CD4-positive, alpha-beta T cell treated with Interleukin-15 for 1 hour (primary cell): ENCODE measurements at places on chromosomes 13 and 19.

DNA sequence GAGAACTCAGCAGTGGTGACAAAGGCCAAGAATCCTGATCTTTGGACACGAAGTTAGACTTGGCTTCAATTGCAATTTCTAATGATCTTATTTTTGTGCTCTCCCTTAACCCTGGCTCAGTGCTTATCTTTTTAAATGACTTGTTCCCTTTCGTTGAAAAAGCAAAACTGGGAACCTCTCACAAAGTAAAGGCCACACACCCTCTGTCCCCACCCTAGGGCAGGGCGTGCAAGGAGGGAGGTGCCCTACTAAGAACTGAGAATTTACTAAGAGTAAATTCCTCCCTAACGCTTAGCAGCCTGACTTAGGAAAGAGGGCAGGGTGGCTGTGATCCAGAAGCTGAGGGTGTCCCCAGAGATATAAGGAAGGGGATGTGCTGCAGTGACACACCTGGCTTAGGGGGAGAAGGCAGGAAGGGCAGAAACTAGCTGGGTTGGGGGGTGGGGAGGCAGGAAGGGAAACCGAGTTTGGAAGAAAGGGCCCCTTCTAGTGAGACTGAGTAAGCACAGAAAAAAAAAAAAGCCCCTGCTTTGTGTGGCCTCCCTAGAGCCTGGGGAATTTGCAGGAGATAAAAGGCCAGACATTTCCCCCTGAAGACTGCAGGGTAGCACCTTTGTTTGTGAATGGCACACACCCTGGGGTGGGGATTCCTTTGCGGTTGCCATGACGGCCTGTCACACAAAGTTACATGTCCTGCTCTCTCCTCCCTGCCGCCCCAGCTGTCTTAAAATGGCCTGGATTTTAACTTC lies 435.1 kb downstream of the EFNB2 start:
- DNase-seq: no peak

DNA sequence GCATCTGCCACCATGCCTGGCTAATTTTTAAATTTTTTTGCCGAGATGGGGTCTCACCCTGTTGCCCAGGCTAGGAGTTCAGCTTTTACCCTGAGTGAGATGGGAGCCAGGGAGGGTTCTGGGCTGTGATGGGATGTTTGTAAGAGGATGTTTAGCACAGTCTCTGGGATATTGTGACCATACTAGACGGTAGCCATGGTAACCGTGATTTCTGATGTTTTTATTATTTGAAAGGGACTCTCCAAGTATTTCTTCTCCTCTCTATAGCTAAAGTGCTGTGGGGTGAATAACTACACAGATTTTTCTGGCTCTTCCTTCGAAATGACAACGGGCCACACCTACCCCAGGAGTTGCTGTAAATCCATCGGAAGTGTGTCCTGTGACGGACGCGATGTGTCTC lies 10.4 kb downstream of the TSPAN16 start:
- no peak for DNase-seq

GRCh38 chr13:90594681-90595080 lies 752.8 kb upstream of the MIR17HG start:
- DNase-seq: no peak

GRCh38 chr13:93859716-93860115 lies 619.8 kb downstream of the DCT start:
- no peak for DNase-seq

GRCh38 chr13:64397701-64398100 lies 2832.4 kb downstream of the PCDH9 start:
- no peak for DNase-seq

DNA sequence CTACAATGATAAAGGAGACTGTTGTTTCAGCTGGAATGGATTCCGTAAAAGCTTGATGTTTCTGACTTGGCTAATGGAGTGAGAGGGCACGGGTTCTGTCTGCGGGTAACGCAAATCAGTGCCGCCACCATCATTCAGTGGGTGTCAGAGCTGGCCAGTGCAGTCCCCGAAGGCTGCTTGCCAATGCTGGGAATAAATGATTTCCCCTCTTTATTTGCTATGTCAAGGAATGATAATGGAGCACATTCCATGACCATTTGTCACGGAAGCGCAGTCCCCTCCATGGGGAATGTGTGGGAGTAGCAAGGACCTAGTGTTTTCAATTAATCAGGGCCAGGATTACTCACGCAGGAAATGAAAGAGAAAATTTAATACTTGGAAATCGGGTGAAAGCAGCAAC lies 899.3 kb downstream of the UQCRFS1 start:
- DNase-seq: no peak

DNA sequence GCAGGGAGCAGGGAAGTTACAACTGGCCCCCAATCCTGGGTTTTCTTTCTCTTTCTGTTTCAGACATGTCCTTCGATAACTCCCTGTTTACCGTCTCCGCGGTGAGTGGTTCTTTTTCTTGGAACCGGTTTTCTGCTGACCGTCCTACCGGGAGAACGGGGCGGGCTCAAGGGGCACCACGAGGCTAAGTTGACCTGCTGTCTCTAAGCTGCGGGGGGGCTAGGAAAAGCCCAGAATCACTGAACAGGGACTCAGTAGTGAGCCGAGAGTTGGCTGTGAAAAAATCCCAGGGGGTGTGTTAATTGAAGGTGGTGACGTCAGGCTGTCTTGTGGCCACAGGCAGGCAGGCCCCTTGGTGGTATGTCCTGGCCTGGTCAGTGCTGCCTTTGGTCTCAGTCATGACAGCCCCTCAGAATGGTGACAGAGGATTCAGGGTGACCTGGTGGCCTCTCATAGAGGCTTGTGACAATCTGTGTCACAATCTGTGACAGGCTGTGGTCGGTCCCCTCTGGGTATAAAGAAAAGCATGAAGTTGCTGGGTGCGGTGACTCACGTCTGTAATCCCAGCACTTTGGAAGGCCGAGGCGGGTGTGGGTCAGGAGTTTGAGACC lies 8.1 kb upstream of the CARM1 start:
- DNase-seq: no peak

DNA sequence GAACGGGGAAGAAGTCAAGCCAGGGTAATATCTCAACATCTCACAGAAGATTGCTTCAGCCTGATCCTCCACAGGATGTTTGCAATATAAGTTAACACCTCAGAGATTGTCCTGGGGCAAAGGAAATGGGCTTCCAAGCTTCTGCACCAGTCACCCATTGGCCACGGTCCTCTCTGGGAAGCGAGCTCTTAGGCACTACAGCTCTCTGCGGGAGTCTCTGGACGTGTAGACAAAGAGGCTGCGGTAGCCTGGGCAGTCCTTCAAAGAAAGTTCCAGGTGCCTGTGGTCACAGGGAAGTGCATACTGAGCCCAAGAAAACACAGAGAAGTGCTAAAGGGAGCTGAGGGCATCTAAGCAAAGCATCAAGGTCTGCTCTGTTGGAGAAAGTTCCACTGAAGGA lies 805.7 kb downstream of the DIAPH3 start:
- no peak for DNase-seq

GRCh38 chr19:41926763-41927496 lies 1.3 kb downstream of the ERFL start:
- no peak for DNase-seq

DNA sequence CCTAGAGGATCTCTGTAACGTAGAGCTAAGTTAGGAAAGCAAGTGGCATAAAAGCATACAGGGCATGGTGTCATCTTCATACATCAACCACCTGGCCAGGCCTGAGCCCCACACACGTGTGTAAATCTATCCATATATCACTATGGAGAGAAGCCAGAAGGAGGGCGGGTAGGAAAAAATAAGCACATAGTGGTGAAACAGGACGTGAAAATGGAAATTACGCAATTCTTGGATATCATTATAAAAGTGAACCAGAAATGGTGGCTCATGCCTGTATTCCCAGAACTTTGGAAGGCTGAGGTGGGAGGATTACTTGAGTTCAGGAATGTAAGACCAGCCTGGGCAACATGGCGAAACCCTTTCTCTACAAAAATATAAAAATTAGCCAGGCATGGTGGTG lies 43.4 kb downstream of the PDCD5 start:
- DNase-seq: no peak

GRCh38 chr13:111875915-111876314 lies 191.0 kb upstream of the SOX1 start:
- DNase-seq: no peak

DNA sequence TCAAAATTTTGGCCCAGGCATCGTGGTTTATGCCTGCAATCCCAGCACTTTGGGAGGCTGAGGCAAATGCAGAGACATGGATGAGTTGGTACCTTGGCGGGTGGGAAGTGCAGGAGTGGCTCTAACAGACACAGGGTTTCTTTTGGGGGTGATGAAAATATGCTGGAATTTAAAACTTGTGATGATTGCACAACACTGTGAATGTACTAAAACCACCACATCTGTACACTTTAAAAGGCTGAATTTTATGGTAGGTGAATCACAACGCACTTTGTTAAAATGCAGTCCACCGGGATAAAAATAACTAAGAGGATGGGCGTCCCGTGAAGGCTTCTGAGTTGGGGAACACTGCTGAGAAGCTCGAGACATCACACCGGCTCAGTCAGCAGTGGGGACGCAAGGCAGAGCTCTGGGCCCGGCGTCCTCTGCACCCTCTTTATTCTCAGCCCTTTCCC lies 47.1 kb downstream of the MLLT1 start:
- no peak for DNase-seq

GRCh38 chr13:44618326-44618725 lies 42.2 kb upstream of the TSC22D1 start:
- DNase-seq: no peak

DNA sequence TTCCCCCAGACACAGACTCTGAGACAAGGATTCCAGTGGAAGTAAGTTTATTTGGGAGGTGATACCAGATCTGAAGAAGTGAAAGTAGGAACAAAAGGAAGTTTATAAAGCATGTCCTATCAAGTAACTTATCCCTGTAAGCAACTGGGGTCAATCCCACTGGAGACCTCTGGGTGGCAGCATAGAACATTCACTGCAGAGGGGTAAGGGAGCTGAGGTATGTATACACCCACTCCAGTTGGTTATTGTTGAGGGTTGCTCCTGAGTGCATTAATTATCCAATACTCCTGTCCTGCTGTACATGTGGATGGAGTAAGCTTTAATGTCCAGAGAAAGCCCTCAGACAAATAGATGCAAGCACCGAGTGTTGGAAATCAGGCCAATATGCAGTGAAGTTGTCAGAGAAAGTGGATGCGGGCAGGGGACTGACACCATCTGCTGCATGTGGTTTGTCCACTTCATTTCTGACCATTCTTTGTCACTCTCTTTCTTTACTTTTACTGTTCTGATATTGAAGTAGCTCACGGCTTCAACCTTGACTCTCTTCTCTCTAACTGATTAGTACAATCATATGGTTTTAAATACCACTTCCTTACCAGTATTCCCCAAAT lies 46.7 kb downstream of the NOTCH3 start:
- peak; percentile 37 for DNase-seq

DNA sequence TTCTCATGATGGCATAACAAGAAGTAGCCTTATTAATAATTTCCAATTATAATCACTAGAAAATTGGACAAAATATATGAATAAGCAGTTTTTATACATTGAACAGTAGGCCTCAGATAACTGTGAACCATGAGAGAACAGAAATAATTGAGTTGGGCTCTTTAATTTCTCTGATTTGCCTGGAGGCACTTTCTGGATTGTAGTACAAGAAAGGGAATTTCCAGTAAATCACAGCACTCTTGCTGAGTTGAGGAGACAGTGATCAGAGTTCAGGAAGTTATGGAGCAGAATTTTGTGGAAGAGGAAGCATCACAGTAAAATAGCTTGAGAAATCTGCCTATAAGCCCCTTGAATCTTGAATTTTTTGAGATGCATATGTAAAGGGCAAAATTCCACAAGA lies 216.2 kb downstream of the MAB21L1 start:
- no peak for DNase-seq

DNA sequence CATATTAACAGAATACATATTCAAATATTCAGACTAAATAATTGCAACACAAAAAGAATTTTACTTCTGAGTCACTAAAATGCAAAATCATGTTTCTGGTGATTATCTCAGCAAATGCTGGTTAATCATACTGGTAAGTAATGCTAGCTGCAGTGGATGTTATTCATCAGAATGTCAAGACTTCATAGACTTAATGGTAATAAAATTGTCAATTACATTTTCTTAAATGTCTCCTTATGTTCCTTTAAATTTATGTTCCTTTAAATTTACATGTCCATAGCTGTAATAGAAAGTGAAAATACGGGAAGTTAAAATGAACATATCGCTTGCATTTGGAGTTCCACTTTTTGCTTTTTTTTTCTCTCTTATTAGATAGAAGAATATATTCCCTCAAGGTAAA lies 853.0 kb downstream of the SLITRK6 start:
- no peak for DNase-seq

GRCh38 chr19:12834976-12835757 lies 788 bp upstream of the RTBDN start:
- DNase-seq: no peak

DNA sequence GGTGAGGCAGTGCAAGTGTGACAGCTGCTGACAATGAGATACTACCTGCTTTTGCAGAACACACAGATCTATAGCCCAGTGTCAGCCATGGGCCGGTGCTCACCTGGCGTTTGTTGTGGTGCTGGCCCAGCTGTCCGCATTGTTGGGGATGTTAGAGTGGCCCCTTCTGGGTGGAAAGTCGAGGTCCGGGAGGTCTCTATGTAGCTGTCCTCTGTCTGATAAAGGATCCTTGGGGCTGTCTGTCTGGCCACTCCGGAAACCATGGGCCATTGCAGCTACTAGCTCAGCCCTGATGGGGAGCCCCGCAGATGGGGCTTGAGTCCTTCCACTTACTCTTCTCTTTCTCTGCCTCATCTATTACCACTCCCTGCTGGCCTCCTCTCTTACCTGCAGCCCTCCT lies 181.5 kb upstream of the TSHZ3 start:
- DNase-seq: no peak

GRCh38 chr13:86892330-86892729 lies 778.8 kb upstream of the SLITRK5 start:
- no peak for DNase-seq

DNA sequence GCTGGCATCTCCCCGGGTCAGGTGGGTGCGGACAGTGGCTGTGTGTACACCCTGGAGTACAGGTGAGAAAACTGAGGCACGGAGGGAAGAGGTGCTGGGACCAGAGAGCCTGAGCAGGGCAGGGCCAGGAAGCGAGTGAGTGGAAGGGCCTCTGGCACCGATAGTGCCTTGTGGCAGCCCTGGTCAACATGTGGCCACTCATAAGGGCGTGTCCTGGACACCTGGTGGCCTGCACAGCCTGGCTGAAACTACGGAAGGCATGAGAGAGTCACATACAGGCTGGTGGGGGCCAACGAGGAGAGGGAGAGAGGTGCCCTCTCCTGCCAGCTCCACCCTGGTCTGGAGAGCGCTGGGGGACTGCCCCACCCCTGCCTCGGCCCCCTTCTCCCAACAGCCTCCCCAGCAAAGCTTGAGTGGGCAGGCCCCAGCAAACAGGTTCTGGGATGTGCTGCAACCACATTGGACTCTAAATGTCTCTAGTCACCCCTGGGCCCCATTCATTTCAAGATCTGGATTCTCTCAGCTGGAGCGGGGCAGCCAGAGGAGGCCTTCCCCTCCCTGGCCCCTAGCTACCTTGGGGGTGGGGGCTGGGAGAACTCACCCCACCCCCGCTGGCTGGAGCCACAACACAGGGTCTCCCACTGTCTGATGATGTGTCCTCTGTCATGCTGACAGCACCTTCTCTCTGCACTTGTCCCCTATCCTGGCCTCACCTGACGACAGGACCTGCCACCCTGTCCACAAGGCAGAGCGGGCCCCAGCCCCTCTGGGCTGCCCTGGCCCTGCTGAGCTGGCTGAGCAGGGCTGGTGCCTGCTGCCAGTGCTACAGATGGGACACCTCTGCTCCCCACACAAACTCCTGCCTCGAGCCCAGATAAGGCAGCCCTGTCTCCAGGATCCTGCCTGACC lies 5.8 kb downstream of the CBARP start:
- no peak for DNase-seq

- no peak for DNase-seq
These were observed 17.0 kb downstream of the RXFP2 start for GRCh38 chr13:31756346-31756745.
